ENCODE measurements at places on chromosomes 7 and 10.

GRCh38 chr10:86293396-86293791, 73.2 kb downstream of the GRID1 start:
- DNase-seq, result no peak

- DNase-seq, result no peak
These were observed 306.7 kb downstream of the CRPPA start for GRCh38 chr7:16114633-16115032.

GRCh38 chr7:105691680-105692564, 110.6 kb upstream of the EFCAB10 start:
- no peak for DNase-seq

- no peak for DNase-seq
These were observed 64.2 kb downstream of the PHYHIPL start for GRCh38 chr10:59240582-59241183.
